Fibroblast of lung (primary cell): ENCODE measurements at places on chromosomes 13 and 19. TPM values are rescaled to one million over a fixed set of nuclear protein-coding genes. Genes with fewer than 3 reads are reported as not detected.

The GSX1 gene
- total RNA-seq, result not detected in 2 replicates

The ZNF112 gene
- 9.1 and 10.0 TPM in 2 replicates for total RNA-seq

The CPB2 gene
- not detected in 2 replicates for total RNA-seq

The KCNN4 gene
- total RNA-seq, result 0.26 and 0.83 TPM in 2 replicates

The FUT3 gene
- total RNA-seq, result not detected in 2 replicates

The SPINT2 gene
- total RNA-seq, result 4.5 and 8.7 TPM in 2 replicates

The POLD1 gene
- total RNA-seq, result 16.4 and 23.6 TPM in 2 replicates

The MEGF8 gene
- total RNA-seq, result 27.6 and 32.1 TPM in 2 replicates

The PRDX2 gene
- total RNA-seq, result 166 and 228 TPM in 2 replicates

The GGN gene
- total RNA-seq, result under 0.01 and 0.50 TPM in 2 replicates

The PLIN4 gene
- 2.6 and 5.3 TPM in 2 replicates for total RNA-seq
